Effector CD4-positive, alpha-beta T cell (primary cell): ENCODE measurements at places on chromosomes 16 and 17.
A peak's percentile ranks its signal among the peaks of the same experiment; 100 is the strongest.

GRCh38 chr16:57069635-57070370, 22.6 kb upstream of the CPNE2 start:
- no peak for DNase-seq

DNA sequence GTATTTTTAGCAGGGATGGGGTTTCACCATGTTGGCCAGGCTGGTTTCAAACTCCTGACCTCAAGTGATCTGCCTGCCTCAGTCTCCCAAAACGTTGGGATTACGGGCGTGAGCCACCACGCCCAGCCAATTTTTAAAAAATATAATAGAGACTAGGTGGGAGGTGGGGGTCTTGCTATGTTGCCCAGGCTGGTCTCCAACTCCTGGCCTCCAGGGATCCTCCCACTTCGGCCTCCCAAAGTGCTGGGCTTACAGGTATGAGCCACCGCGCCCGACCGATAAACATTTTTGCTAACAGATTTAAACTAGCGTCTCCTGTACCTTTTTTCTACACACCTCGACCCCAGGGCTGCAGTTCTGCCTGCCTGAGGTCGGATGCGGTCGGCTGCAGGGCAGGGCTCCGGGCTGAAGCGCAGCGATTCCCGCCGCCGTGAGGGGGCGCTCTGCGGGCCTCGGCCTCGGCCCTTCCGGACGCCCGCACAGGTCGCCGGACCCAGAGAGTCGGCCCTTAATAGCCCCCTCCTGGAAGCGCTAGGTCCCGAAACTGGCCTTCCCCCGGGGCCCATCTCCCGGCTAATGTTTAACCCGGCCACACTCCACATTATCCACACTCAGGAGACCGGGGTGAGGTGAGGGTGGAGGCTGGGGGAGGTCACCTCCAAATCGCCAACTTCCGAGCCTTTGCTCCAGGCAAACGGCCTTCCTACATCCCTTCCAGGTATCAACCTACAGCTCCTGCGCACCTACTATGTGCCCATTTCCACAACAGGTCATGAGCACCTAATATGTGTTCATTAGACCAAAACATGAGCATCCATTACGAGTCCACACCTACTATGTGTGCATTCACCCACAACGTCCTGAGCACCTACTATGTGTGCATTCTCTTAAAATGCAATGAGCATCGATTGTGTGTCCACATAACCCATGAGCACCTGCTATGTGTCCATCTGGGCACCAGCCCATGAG, 2.0 kb upstream of the GLIS2 start:
- no peak for DNase-seq

GRCh38 chr17:18148586-18148985, 35.0 kb upstream of the ALKBH5 start:
- DNase-seq: no peak

- no peak for DNase-seq
Measured at GRCh38 chr17:21679256-21680146, 12.8 kb upstream of the KCNJ18 start.

- no peak for DNase-seq
Measured at GRCh38 chr17:12709063-12709462, 43.4 kb downstream of the MYOCD start.

DNA sequence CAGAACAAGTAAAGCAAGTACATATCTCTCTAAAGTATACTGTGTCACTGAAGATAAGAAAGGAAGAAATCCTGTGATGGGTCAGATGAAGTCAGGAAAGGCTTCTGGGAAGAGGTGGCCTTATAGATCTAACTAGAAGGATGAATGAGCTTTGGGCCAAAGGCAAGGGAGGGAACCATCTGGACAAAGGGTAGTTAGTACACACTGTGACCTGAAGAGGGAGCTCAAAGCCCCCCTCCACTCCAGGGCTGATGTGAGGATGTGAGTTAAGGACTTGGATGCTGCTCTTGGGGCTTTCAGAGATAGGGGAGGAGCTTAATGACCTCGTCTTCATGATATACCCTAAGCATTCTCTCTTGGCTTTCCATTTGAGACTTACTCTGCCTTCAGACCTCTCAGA, 185.3 kb upstream of the CACNG3 start:
- no peak for DNase-seq

GRCh38 chr17:59093702-59094231, 12.9 kb downstream of the TRIM37 start:
- no peak for DNase-seq

DNA sequence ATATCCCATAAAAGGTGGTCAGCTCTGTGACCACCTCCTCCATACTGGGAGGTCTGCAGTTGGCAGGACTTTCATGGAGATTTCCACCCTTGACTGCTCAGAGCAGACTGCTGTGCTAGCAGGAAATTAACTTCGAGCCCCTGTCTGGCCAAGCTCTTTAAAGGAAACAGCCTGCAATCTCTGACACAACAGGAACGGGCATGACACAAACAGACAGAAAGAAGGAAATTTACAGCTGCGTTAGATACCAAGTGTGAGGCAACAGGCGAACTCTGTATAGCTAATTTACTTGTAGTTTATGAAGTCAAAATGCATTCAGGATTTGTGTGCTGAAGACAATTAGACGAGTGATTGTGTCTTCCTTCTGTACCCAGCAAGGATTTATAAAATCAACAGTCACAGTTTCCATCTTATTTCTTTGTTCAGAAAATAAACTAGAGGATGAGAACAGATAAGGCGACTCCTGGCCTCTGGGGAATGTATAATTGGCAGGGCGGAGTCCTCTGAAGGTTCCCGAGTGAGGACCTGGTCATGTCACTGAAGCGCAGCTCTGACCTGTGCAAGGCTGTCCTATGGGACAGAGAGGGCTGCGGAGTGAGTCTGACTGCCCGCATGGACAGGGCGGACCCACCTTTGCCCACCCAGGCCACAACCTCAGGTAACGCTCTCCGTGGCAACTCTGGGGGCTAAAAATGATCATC, 16.1 kb downstream of the WIPI1 start:
- no peak for DNase-seq

DNA sequence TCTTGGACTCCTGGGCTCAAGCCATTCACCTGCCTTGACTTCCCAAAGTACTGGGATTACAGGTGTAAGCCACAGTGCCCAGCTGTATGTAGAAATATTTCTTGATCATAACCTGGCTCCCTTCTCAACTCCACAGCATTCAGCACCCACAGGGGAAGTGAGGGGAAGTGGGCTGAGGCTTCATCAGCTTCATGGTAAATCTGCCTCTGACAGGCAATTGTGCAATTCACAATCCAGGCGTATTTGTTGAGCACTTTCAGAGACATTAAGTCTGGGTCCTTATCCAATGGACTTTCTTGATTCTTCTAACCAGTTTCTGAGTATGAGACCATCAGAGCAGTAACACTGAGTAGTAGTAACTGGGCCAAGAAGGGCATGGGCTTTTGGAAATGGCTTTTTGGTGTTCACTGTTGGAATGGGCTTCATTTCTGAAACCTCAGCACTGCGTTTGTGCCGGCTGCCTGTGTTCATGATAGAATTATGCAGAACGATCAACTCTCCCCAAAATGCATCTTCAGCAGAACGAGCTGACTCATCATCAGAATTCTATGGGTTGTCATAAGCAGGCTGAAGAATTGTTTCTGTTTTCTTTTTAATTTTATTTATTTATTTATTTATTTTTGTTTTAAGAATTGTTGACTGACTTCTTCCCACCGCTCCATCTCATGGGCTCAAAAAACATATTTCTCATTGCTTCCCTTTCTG, 28.9 kb downstream of the FAM20A start:
- DNase-seq: no peak

DNA sequence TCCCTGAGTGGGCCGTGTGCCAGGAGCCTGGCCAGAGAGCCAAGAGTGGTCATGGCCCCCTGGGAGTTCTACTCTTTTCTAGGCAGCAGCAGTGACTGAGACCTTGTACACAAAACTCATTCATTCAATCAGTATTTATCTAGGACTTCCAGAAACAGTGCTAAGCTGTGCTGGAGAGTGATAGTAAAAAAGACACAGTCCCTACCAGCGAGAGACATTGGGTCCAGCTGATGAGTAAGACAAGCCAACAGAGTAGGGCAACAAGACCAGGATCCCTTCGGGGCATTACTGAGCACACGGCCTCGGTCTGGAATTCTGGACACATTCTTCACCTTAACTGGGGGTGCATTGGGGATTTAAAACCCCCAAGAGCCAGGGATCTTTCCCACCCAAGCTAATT, 20.2 kb downstream of the CBX4 start:
- no peak for DNase-seq

- DNase-seq: no peak
Measured at GRCh38 chr17:15361592-15361991, 20.2 kb upstream of the TEKT3 start.

DNA sequence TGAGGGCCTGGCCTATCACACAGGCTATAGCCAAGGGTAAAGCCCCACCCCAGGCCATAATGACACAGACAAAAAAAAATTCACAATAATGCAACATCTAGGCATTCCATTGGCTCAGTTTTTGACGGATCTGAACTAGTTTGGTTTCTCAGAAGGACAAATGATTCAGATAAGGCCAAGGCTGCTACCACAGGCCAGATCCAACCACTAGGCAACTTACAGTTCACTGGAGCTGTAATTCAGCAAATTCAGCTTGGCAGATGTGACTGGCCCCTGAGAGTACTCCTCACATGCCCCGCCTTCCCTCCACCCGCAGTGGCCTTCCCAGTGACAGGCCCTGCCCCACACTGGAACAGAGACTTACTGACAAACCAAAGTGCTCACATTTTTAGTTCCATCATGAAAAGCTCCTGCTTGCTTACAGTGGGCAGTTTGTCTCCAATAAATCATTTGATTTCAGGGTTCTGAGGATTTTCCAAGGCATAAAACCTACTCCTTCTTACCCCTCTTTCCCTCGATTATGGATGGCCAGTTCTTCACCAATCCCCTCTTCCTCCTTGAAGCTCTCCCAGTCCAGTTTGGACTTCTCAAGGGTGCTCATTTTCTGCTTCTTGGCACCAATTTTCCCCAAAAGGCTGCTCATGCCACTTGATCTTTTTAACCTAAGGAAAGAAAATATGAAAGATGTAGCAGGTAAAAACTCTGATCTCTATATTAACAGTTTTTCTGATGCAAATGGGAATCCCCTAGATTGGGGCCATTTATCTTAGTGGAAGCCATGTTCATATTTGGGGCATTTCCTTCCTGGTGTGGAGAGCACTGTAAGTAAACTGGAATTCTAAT, 53.3 kb upstream of the BCAR1 start:
- no peak for DNase-seq

- no peak for DNase-seq
Measured at GRCh38 chr16:68420366-68420942, 27.9 kb downstream of the SMPD3 start.

- no peak for DNase-seq
Measured at GRCh38 chr16:19235886-19236285, 49.6 kb upstream of the CLEC19A start.

GRCh38 chr17:42681976-42682721, at the start of gene CNTNAP1:
CNTNAP1 (plus strand) TSS chr17:42682531; CDS start chr17:42682830, 299 bp downstream.
- DNase-seq: no peak

- DNase-seq: no peak
Measured at GRCh38 chr16:87551487-87551886, 50.8 kb upstream of the JPH3 start.

DNA sequence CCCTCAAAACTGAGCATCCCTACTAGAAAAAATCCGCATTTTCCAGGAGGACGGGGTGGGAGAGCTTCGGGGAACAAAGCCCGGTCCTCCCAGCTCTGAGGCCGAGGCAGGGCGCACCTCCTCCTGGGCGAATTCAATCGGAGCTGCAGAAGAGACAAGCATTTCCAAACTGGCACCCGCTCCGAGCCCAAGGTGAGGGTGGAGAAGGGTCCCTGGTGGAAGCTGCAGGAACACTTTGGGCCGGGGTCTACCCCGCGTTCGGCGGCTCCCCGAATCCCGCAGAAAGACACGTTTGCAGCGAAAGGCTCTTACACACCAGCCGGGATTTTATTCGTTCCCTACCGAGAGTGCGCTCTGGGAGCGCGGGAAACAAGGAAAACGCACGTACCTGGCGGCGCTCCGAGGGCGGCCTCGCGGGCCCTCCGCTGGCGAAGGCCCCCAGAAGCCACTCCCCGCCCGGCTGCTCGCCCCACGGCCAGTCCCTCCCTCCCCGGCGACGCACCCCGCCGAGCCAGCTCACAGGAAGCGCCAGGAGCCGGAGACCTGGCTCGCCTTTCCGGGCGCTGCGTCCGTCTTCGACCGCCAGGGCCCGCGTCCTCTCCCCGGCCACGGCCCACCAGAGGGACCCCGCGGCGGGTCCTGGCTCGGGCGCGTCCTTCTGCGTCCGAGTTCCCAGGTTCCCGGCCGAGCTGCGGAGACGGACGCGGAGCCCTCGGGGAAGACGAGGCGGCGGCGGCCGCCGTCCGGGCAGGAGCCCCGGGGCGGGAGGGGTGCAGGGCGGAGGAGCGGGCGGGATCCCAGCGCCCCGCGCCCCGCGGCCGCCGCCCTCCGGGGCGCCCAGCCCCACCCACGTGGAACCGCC, 49.8 kb upstream of the BAHCC1 start:
- DNase-seq: peak; percentile 24

- DNase-seq: no peak
Measured at GRCh38 chr17:76207275-76208059, 32.8 kb downstream of the RNF157 start.

GRCh38 chr16:89004209-89004831, 27.3 kb upstream of the CBFA2T3 start:
- no peak for DNase-seq

- peak; percentile 58 for DNase-seq
Measured at GRCh38 chr17:2215616-2216364, 87.8 kb downstream of the SMG6 start.

- no peak for DNase-seq
Measured at GRCh38 chr17:75685499-75685898, 18.4 kb downstream of the SAP30BP start.

GRCh38 chr16:89061590-89062380, 31.9 kb upstream of the ACSF3 start:
- no peak for DNase-seq

DNA sequence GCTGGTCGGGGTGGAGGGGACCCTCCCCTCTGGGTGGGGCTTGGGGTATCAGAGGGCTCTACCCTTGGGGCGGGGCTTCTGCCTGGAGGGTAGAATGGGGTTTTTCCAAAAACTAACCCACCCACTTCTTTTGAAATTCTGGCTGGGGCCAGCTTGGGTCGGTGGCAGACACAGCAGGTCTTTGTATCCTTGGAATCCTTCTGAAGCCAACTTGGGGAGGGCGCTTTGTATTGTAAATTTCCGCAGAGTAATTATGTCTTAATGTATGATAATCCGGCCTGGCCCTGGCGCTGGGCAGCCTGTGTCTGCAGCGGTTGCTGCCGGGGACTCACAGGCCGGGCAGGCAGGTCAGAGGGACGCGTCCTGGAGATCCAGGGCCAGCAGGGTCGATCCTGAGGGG, 33.9 kb upstream of the GSE1 start:
- no peak for DNase-seq

DNA sequence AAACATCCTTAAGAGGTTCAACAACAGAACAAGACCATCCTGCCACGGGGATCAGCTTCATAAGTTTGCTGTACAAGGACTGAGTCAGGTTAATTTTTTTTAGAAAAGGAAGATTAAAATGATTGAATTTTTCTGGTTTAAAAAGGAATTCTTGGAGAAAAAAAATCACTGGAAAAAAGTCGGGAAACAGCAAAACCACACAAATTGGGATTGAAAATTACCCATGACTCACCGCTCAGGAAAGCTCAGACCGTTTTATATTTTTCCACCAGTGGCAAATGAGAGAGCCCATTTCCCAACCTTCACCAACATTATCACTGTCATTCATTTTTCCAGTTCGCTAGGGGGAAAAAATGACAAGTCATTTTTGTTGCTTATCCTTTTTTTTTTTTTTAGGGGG, 46.6 kb downstream of the MRM3 start:
- no peak for DNase-seq

- no peak for DNase-seq
Measured at GRCh38 chr16:67349172-67349571, 22.6 kb downstream of the LRRC36 start.

GRCh38 chr16:6560306-6561100, 772.1 kb upstream of the RBFOX1 start:
- DNase-seq: no peak
